ENCODE measurements at places on chromosomes 3 and 15.
A peak's percentile ranks its signal among the peaks of the same experiment; 100 is the strongest.

DNA sequence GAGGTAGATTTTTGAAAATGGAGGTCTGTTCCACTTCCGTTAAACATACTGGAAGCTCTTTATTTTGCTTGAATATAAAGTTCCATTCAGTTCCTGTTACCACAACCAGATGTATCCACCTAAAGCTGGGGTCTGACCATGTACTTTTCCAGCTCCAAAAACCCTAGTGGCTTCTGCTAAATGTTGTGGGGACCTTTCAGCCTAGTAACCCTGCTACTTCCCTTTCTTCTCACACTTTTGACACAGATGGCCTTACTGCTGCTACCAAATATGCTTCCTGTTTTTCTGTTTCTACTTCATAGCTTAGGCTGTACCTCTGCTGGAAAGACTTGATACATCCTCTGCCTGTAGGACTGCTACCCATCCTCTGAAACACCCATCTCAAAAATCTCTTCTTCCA is 87.8 kb downstream of the COL6A6 start:
- no peak for DNase-seq

GRCh38 chr15:98581715-98582114 is 66.6 kb upstream of the IGF1R start:
- peak; percentile 8 for DNase-seq

DNA sequence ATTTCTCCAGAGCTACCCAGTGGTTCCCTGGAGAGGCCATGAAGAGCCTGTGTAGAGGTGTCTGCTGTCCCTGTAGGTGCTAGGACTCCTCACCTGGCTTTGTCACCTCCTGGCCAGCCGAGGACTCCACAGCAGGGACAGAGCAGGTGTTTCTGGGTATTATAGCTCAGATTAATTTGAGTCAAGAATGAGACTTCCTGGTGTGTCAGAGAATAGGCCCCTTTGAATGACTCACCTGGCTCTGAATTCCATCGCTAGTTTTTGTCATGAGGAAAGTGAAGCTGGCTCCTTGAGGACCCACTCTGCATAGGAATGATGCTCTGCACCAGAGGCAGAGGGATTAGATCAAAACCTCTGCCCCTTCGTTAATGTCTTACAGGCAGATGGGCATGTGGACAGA is 167.5 kb upstream of the TOPAZ1 start:
- DNase-seq: peak; percentile 20

- no peak for DNase-seq
These were observed 3.6 kb downstream of the PDIA3 start for GRCh38 chr15:43749690-43750345.

- DNase-seq: no peak
These were observed 28.5 kb downstream of the TM2D3 start for GRCh38 chr15:101623367-101624304.

- no peak for DNase-seq
These were observed 109.5 kb downstream of the SSR3 start for GRCh38 chr3:156445117-156446090.

- DNase-seq: no peak
These were observed 17.4 kb downstream of the DET1 start for GRCh38 chr15:88529021-88529630.

GRCh38 chr3:170085396-170085795 is 47.6 kb downstream of the GPR160 start:
- DNase-seq: no peak

- no peak for DNase-seq
These were observed 50.4 kb upstream of the LIMD1 start for GRCh38 chr3:45544024-45544716.

DNA sequence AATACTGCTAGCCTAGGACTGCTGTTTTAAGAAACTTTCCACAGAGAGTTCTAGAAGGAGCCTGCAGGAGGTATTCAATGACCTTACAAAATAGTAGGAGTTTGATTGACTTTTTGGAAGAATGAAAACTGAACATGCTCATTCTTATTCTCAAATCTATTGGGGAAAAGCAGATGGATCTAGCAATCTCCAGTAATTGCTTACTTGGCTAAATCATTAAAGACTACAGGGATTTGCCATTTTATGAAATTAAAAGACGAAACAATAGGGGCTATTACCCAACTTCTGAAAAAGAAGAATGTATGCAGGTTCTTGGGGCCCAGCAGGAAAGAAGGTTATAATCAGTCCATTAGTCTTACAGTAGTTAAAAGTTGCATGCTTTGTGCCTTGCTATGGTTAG is 29.9 kb upstream of the PEX5L start:
- no peak for DNase-seq

DNA sequence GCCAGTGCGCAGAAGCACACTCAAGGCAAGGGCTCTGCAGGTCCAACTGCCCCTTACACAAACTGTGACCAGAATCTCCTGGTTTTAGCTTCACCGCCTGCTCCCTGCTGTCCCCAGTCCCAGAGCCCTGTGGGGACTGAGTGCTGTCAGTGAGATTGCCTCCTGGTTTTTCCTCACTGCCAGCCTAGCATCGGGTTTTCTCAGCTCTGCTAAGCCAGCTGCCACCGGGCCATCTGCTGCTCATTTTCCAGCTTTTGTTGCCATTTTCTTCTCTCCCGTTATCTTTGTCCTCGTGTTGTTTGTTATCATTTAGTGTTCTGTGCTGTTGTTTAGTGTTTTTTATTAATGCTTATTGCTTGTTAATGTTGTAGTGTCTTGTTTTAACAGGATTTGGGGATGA is 79.5 kb upstream of the BLM start:
- no peak for DNase-seq

GRCh38 chr3:38142959-38143358 is 4.5 kb downstream of the MYD88 start:
- no peak for DNase-seq

- DNase-seq: no peak
These were observed 66.1 kb downstream of the EPHA3 start for GRCh38 chr3:89173546-89173945.

DNA sequence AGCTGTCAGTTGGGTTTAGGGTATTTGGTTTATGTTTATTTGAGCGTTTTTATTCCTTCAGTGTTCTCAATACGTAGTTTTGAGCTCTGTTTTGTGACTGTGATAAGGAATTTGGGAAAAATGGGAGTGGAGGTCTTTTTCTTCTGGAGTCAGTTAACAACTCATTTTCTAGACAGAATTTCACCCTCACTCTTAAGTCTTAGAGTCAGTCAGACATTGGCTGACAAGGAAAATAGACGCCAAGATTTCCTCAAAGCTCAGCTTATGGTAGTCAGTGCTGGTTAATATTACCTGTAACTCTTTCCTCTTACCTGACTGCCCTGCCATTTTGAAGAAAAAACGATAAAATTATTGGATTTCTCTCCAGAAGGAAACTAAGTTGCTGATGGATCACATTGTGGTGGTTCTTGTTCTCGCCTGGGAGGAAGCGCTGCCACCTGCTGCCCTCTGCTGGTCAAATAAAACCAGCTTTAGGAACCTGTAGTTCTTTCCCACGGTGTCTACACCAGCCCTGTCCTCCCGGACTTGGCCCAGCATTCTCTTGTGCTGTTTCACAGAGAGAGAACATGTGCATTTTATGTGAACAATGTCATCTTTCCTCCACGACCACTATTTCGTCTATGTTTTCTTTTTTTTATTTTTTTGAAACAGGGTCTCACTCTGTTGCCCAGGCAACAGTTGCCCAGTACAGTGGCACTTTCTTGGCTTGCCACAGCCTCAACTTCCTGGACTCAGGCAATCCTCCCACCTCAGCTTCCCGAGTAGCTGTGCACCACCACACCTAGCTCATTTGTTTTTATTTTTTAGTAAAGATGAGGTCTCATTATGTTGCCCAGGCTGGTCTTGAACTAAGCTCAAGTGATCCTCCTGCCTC is 41.4 kb upstream of the UMPS start:
- peak; percentile 62 for DNase-seq
